ENCODE measurements at places on chromosomes 11 and 22.

- no peaks in the 10 kb centered on the region for H3K36me3 ChIP-seq
- no peak for DNase-seq
- no peak overlapping the region for H3K27ac ChIP-seq
These were observed 7.7 kb downstream of the MUC2 start for GRCh38 chr11:1082346-1082727.

DNA sequence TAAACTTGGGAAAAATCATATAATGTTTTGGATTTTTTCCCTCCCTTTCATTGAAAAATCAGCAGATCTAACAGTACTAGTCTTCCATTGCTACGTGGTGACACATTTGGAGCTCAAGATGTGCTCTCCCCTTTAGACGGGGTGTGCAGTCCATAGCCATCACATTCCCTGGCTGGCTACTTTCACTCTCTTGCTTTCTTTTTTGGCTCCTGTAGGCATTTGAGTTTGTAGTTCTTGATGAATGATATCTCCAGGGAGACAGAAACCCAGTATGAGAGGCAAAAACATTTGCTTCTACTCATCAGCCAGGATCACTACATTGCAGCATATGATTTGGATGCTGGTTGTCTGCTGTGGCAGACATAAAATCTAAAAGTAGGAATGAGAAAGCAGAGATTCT, 12.1 kb downstream of the CCDC81 start:
- H3K36me3 ChIP-seq = no peaks in the 10 kb centered on the region
- H3K27me3 ChIP-seq = no peaks in the 10 kb centered on the region
- no peak for DNase-seq
- no peak overlapping the region for H3K4me3 ChIP-seq
- no peaks in the 10 kb centered on the region for H3K4me1 ChIP-seq
- H3K27ac ChIP-seq = no peak overlapping the region

- H3K4me1 ChIP-seq = no peaks in the 10 kb centered on the region
- H3K27ac ChIP-seq = no peak overlapping the region
- peaks cover 12% of the 10 kb centered on the region for H3K36me3 ChIP-seq
- H3K27me3 ChIP-seq = no peaks in the 10 kb centered on the region
These were observed 31.2 kb downstream of the KMT5B start for GRCh38 chr11:68181719-68182451.

DNA sequence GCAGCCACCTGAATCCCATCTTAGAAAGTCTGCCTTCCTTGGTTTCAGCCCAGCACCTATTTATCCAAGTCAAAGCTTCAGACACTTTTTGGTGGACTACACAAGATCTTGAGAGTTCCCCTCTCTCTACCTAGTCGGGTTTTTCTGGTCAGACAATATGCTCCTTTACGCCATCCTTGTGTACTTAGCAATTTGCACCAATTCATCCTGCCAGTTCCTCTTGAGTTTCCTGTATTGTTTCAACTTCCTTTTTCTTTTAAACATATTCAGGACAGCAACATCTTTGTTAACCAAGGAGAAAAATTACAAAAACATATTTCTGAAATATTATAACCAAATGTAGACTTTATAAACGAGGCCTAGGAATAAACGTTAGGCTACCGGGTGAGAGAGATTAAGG, 368.2 kb upstream of the CADM1 start:
- H3K27ac ChIP-seq = no peak overlapping the region
- no peak overlapping the region for H3K4me3 ChIP-seq
- no peaks in the 10 kb centered on the region for H3K27me3 ChIP-seq
- no peaks in the 10 kb centered on the region for H3K36me3 ChIP-seq
- H3K4me1 ChIP-seq = no peaks in the 10 kb centered on the region

DNA sequence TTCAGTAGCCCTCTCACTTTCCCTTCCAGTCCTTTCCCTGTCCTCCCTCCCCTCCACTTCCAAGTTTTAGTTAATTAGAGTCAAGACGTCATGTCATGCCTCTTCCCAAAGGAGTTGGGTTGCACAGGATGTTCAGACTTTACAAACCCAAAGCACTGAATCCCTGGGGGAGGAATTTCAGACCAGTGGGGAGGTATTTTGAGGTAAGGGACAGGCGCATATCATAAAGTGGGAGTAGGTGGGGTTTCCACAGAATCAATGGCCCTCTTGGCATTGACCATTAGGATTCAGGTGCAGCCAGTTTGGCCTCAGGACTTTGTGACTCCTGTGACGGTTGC, 733 bp upstream of the ACP2 start:
- H3K27me3 ChIP-seq = no peaks in the 10 kb centered on the region
- DNase-seq = no peak
- peak overlapping the region; percentile 67 for H3K27ac ChIP-seq

DNA sequence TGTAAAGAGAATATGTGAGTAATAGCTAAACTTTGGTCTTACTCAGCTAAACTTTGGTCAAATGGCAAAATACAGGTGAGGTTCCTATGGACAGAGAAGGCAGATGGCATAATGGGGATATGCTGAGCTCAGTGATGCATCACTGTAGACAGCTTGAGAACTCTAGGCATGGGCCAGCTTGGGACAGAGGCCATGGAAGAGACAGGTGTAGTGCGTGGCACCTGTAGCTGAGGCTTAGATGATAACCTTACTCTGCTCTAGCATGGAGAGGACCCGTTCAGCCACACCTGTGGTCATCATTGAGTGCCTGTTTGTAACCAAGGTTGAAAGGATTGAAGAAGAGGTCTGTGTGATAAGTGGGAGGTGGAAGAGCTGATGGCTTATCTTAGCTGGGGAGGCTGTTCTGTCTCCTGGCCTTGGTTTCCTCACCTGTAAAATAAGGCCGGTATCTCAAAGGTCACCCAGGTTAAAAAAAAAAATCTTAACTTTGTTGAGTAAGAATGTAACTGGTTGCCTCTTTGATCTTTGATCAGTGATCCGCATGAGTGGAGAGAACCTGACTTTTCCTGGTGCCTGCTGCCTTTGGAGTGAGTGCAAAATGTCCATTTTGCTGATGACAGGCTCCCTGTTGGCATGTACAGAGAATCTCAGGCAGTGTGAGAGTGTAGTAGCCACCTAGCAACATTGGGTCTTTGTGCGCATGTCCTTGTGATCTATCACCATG, 48.6 kb downstream of the ZNRF3 start:
- DNase-seq = no peak
- no peak overlapping the region for H3K4me3 ChIP-seq
- H3K4me1 ChIP-seq = no peaks in the 10 kb centered on the region
- H3K27me3 ChIP-seq = no peaks in the 10 kb centered on the region
- H3K36me3 ChIP-seq = no peaks in the 10 kb centered on the region

- peaks cover 4% of the 10 kb centered on the region for H3K4me1 ChIP-seq
- DNase-seq = peak; percentile 71
- H3K27ac ChIP-seq = no peak overlapping the region
- no peak overlapping the region for H3K4me3 ChIP-seq
These were observed 194.1 kb downstream of the IGLL1 start for GRCh38 chr22:23385678-23386631.

DNA sequence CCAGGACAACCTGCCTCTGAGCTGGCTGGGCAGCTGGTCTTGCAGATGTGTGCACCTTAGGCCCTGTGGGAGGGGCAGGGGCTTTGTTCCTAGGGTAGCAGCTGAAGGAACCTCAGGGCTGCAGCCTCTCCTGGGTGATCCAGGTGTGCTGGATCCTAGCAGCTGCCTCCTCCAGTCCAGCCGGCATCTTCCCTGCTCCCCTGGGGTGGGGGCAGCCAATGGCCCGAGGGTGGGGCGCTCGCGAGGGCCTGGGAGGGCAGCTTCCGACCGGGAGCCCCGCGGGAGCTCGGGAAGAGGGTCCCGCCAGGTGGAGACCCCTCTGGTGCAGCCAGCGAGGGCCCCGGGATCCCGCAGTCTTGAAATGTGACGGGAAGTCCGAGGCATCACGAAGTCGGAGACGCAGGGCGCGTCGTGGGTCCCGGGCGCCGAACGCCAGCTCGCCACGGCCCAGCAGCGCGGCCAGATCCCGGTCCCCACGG, 1.7 kb downstream of the IFITM1 start:
- H3K27me3 ChIP-seq = no peaks in the 10 kb centered on the region
- H3K36me3 ChIP-seq = no peaks in the 10 kb centered on the region
- H3K27ac ChIP-seq = no peak overlapping the region
- no peak for DNase-seq

GRCh38 chr11:78830277-78830819, 255.7 kb upstream of the NARS2 start:
- H3K36me3 ChIP-seq = no peaks in the 10 kb centered on the region
- H3K4me3 ChIP-seq = no peak overlapping the region
- H3K27me3 ChIP-seq = no peaks in the 10 kb centered on the region
- no peaks in the 10 kb centered on the region for H3K4me1 ChIP-seq
- no peak for DNase-seq

Measured in SJCRH30 (cell line).